ENCODE measurements at places on chromosomes 5 and 9. TPM values are rescaled to one million over a fixed set of nuclear protein-coding genes. Genes with fewer than 3 reads are reported as not detected.

The TOMM5 gene
- total RNA-seq = 357 TPM

DNA sequence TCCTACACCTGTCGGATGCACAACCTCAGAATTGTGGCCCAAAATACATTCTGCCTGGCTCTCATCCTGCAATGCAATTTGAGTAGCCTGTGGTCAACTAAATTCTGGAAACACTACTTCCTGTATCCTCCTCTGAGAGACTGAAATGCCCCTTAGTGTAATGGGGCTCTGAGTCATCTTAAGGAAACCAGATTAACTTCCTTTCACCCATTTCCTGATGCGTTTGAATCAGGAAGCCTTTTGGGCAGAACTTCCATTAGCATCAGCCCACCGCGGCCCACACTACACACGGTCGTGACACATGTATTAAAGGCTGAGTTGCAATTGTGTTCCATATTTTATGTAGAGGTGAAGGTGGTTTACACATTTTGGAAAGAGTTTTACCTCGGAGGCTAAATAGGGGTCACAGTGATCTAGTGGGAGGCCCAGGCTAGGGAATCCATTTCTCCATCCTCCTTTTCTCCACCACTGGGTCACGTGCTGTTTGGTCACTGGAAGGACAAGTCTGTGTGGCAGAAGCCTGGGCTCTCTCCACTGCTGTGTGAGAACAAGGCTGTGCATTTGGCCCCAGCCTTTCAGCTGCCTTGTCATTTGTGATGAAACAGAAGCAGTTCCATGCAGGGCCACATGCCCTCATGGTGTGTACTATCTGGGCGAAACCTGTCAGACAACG, 55.9 kb downstream of the DAP start:
- DNase-seq = peak; percentile 85

The SLC27A6 gene
- 0.45 TPM for total RNA-seq

The PCDH12 gene
- not detected for total RNA-seq

- no peak for DNase-seq
Observed at GRCh38 chr5:132430746-132431145, 59.8 kb downstream of the IRF1 start.

DNA sequence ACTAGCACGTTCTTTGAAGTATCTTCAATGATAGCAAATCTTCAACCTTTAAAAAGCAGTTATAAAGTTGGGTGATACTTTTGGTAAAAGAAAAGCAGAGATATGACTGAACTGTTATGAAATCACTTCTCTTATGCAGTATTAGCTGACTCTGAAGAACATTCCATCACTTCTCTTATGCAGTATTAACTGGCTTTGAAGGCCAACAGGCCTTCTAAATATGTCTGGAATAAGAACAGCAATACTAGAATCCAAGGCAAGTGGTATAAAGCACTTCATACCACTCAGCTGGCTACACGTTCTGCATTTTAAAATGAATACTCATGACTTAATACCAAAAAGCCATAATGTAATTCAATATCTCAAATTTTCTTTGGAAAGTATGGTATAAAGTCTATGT, 17.3 kb downstream of the SKIC3 start:
- no peak for DNase-seq

GRCh38 chr5:131943916-131944315, 1.5 kb downstream of the MEIKIN start:
- DNase-seq = no peak

DNA sequence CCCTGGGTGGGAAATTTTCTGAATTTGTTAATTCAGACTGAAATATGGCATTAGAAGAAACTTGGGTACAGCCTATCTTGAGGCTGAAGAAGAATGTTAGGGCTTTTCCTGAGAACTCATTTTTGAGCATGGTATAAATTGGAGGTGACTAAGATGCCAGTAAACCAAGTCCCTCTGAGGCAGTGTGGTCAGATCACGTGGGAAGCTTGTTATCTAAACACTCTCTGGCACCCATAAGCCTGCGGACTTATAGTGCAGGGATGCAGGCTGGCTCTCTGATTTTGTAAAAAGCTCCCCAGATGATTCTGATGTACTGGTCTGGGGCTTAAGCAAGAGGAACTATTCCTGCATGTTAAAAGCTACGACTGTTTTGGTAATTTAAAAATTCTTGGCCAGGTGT, 34.3 kb downstream of the MTMR12 start:
- peak; percentile 88 for DNase-seq

The STC2 gene
- 36.6 TPM for total RNA-seq

- DNase-seq = no peak
Observed at GRCh38 chr5:113875096-113875495, 361.6 kb downstream of the YTHDC2 start.

The PDZD2 gene
- total RNA-seq = 1.2 TPM

The C1QTNF2 gene
- total RNA-seq = 2.2 TPM

- DNase-seq = no peak
Observed at GRCh38 chr5:152397581-152397980, 7.5 kb downstream of the NMUR2 start.

- no peak for DNase-seq
Observed at GRCh38 chr5:145848854-145849253, 13.7 kb upstream of the PRELID2 start.

DNA sequence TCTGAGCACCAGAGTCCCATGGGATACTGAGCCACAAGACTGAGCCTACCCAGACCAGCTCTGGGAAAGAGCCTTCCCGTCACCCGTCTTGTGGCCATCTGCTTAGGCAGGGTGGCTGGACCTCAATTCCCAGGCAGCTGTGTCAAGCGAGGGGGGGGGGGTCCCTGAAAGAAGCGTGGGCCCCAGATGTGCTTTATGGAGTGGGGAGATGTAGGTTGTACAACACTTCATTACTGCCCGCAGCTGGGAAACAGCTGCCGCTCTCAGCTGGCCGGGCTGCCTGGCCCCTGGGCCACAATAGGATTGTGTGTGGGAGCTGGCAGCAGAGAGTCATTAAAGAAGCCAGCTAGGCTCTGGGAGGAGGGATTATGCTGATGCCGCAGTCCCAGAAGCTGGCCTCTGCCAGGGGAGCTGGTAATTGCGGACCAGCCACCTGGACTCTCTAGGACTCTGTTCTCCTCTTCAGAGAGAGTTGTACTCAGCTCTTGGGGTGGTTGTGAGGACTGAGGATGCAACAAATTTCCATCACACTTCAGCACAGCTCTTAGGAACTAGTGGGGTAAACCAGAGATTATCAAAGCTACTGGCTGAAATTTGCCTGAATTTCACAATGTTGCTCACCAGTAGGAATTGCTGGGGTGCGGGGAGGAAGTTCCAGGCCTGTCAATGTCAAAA, 145.4 kb downstream of the GADD45G start:
- DNase-seq = no peak

DNA sequence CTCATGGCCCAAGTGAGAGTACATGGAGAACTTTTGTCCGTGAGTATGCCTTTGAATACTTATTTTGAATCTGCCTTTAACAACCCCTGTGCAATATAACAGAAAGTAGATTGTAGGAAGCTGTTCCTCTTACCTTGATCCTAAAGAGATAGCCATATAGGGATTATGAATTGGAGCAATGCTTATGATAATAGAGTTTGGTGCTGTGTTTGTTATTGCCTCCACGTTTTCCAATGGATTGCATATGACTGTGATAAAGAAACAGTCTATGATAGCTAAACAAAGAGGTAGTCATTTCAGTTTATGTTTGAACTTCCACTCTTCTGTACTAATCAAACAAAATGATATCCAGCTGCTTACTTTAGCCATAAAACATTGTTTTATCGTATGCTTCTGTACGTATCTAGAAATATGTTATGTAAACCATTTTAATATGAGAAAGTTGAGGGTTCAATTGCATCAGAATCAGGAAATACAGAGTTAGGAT, 199.6 kb upstream of the RGMB start:
- DNase-seq = no peak

- no peak for DNase-seq
Observed at GRCh38 chr9:121073038-121073437, 1.7 kb upstream of the CNTRL start.

DNA sequence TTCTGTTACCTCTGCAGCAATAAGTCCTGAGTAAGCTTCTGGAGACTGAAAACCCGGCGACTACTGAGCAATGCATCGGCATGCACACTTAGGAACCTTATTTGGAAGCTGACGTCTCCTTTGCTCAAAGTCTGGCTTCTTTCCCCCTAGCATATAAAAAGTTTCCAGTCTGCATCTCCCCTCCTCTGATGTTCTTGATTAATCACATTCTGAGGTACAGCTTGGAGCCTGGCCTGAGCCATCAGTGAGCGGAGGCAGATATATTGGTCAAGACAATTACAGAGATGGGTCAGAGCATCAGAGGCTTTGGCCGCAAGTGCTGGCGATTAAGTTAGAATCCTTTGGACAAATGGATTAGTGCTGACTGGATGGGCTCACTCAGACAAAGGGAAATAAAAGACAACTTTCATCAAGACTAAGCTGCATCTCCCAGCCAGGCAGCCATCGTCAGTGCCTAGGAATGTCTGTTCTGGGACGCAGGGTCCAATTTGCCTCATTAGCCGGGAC, 140.7 kb downstream of the MTX3 start:
- DNase-seq = no peak

The PRDM12 gene
- total RNA-seq = not detected
